ENCODE measurements at places on chromosomes 2 and 18.

GRCh38 chr2:73087311-73087710 lies 15.8 kb upstream of the SFXN5 start:
- DNase-seq: no peak

DNA sequence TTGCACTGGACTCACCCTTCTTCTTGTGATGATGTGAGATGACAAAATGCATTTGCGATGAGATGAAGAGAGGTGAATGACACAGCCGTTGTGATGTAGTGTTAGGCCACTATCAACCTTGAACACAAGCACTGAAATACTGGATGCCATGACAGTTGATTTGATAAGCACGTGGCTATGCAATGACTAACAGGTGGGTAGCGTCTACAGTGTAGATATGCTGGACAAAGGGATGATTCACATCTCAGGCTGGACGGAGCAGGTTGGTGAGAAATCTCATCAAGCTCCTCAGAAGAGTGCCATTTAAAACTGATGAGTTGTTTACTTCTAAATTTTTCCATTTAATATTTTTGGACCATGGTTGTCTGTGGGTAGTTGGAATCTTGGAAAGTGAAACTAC lies 375.8 kb upstream of the LYPD1 start:
- DNase-seq: no peak

- no peak for DNase-seq
Measured at GRCh38 chr2:200028998-200029397, 73.6 kb downstream of the MAIP1 start.

DNA sequence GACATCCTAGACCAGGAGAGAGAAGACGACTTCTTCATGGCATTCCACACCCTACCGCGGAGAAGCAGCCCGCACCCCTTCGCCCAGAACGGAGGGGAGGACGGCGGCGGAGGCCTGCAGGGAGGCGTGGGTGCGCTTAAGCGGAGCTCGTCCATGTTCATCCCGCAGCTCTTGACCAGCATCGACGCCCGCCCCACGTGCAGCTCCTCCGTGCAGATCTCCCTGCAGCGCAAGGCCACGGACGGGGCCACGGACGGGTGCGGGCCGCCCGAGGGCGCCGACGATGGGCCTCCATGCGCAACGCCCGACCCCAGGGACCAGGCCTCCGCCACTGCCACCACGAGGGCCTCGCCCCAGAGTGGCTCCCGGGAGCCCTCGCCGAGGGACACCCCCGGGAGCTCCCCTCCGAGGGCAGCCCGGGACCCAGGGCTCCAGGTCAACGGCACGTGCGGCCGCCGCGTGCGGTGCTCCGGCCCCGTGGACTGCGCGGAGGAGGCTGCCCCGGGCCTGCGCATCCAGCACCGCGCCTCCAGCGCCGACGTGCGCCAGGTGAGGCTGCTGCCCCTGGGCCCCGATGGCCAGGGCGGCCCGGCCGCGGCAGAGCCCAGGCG lies 211.8 kb downstream of the NEDD4L start:
- DNase-seq: no peak

GRCh38 chr18:11976315-11977152 lies 4.8 kb upstream of the IMPA2 start:
- DNase-seq: no peak

GRCh38 chr2:144514616-144515091 lies 5.3 kb downstream of the ZEB2 start:
- DNase-seq: no peak

DNA sequence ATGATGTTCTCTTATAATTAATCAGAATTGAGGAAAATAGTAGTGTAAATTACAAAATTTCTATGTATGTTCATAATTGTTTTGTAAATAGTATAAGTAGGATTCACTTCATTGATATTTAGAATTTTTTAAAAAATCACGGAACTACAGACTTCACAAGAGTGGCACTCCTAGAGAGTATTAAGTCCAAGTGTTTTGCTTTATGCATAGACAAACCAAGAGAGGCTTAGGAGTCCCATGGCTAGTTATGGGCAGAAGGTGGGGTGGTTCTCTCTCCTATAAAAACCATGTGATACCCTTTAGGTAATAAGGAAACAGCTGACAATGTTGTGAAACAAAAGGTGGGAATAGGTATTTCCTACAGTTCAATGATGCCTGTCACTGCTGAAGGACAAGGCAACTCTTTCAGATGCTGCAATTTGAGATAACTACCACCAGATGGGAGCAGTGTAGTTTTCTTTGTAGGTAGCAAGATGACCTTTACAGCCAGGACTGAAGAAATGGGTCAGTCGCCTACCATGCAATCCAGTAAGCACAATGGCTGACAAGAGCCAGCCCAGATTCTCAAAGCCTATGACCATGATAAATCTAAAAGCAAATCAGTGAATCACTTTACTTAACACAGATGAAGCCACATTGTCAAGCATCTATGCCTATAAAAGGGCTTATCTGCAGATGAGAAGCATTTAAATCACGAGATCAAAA lies 83.9 kb downstream of the AAK1 start:
- peak; percentile 28 for DNase-seq

DNA sequence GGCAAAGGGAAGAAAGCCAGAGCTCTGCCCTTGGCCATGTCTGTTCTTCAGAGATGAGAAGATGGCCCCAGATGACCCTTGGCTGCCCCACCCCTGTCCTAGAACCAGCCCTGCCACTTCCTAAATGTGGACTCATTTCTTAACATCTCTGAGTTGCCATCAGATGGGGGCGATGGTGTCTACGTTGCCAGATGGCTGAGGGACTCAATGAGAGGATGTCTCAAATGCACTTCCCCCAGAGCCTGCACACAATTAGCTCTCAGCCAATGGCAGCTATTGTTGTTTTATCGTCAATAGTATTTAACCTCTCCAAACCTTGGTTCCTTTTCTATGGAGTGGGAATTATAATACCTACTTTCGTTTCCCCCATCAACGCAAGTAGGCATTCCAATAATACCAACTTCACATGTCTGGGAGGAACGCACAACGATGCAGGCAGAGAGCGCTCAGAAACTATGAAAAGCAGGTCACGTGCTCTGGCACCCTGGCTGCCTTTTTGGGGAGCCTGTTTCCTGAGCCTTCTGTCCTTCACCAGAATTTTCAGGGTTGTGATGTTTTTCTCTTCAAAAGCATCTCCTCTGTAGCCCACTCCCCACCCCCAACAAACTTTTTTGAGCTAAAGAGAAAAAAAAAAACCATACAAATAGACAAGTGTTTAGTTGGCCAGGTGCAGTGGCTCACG lies 100.3 kb downstream of the MCFD2 start:
- DNase-seq: no peak

DNA sequence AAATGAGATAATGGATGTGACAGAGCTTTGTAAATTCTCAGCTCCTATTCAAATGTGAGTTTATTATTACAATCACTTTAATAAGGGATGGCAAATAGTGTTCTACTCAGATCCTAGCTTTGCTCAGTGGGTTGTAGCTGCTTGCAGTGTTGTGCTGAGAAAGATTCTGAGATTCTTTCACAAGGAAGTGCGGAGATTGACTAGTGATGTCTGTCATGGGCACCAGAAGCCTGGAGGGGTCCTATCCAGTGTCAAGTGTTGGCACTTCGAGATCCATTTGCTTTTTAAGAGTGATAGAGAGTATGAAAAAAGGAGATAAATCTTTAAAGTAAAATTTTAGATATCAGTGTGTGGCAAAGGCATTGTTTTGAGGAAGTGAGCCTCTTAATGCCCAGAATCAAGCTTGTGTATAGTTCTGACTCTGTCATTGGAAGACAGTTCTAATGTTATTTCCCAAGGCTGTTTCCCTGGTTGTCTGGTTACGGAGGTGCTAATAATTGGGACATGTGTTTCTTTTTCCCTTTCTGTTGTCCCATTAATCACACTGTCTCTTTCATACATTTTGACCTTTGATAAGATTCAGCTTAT lies 181.7 kb upstream of the SPRED2 start:
- no peak for DNase-seq

DNA sequence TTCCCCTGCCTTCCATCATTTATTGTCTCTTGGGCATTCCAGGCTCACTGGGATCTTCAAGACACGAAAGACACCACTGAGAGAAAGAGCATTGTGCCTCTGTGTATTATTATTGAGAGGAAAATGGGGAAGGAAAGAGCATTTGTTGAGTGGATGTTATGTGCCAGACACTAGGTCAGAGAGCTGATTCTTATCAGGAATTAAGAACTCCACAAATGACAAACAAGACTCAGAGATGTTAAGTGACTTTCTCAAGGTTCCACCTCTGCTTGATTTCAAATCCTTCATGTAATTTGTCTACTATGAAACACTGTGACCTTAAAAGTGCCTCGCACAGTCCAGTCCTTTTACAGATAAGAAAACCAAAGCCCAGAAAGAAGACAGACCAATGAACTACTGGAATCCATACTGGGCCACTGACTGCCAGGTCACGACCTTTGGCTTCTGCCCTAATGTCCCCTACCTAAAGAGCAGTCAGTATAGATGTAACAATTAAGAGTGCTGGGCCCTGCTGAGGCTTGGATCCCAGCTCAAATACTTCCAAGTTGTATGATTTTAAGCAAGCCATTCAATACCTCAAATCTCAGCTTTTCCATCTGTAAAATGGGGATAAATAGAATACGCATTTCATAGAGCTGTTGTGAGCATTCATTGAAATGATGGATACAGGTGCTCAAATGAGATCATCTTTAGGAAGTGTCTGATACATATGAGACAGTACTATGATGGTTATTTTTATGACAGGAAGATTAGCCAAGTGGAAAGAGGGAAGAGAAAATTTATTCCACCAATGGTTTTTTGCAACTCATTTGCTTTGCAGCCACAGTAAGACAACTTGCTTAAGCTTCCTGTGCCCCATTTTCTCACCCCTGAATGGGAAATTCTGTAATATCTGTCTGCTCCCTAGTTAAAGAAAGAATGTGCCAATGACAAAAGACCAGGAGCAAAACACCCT lies 10.9 kb downstream of the KLF7 start:
- no peak for DNase-seq

- DNase-seq: no peak
Measured at GRCh38 chr2:26424221-26424620, 22.5 kb downstream of the DRC1 start.

- DNase-seq: no peak
Measured at GRCh38 chr2:28377984-28378678, 14.5 kb upstream of the FOSL2 start.

All from T-helper 2 cell treated with Interferon-gamma antibody and Interleukin-4, amounts not matched to agents 5 μg/mL and 100 μg/mL, for 36 hours (primary cell).